ENCODE measurements at places on chromosomes 4 and X. TPM values are rescaled to one million over a fixed set of nuclear protein-coding genes. Genes with fewer than 3 reads are reported as not detected.

Gene CTAG2
- not detected for total RNA-seq

Gene MAGEE2
- not detected for total RNA-seq

Gene PNMA6A
- 0.94 TPM for total RNA-seq

Gene SERTM2
- not detected for total RNA-seq

Gene USO1
- total RNA-seq: 97.6 TPM

Gene CT47A7
- total RNA-seq: not detected

Gene MAGEE1
- total RNA-seq: 0.65 TPM

Gene TMEM187
- 7.2 TPM for total RNA-seq

Gene GASK1B
- 165 TPM for total RNA-seq

Gene KIF4A
- 11.3 TPM for total RNA-seq
